ENCODE measurements at places on chromosomes 3 and 15.

DNA sequence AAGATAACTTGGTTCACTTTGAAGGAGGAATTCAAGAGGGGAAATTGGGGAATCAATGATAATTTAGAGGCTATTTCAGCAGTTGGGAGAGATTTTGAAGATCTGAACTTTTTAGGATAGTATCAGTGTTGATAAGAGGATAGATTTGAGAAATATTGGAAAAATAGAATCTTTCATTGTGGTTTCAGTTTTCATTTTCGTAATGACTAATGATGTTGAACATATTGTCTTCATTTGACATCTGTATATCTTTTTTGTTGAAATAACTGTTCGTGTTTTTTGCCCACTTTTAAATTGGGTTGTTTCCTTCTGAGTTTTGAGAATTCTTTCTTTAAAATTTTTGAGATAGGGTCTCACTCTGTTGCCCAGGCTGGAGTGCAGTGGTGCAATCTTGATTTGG, 21.1 kb downstream of the ECT2 start:
- DNase-seq, result no peak

DNA sequence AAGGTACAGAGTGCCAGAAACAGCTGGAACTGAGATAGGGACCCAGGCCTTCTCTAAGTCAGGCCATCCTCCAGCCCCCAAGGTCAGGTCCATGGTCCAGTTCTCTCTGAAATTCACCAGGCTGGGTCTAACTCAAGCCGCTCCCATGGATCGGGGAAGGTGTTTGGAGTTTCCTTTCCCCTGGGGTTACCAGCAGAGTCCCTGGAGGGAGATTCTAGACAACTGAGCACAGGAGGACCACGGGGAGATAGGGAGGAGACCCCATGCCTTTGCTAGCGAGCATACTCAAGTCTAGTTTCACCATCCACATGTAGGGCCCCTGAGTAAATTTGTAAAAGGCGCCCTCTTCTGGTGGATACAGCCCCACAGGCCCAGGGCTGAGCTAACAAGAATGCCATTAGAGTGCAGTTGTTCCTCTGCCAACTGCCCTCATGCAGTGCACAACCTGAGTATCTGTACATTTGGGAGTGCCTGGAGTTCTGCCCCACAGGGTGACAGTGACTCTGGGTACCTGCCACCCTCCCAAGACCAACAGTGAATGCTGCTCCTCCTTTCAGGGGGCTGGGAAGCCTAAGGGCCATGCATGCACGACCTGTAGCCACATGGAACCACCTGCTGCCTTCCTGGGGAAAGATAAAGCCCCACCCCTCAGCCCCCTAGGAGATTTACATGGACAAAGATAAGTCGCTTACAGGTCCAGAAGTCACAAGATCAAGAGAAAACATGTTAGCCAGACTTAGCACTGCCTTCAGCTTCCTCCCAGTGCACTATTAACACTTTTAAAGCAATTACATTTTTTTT, 89.0 kb downstream of the IQSEC1 start:
- peak; percentile 33 for DNase-seq

DNA sequence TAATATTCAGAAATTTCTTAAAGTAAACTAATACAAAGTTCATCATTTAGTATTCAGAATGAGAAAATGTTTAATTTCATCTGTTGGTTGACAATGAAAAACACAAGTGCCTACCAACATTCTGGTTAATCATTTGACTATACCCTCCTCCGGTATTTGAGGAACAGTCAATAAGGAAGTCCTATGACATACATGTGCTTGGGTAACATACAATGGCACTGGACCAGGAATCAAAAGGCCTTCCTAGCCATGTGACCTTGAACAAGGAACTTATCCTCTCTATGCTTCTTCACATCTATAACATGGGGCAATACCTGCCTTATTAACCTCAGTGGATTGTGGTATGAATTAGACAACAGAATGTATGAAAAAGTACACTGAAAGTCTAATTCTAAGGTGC, 65.8 kb downstream of the ZNF280D start:
- DNase-seq, result no peak

DNA sequence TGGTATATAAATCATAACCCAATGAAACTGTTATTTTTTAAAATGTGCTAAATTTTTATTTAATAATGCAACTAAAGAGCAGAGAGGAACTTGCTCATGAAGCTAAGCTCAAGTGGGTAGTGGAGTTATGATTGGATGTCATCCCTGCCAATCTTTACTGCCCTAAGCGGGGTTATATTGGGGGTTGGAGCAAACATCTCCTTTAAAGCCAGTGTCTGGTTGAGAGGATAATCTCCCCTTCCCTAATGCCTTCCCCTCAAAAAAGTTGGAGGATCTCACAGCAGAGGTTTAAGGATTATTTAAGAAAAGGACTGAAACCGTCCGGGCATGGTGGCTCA, 32.1 kb upstream of the CLASP2 start:
- no peak for DNase-seq

- DNase-seq, result no peak
Observed at GRCh38 chr15:87944050-87944449, 312.5 kb downstream of the NTRK3 start.

DNA sequence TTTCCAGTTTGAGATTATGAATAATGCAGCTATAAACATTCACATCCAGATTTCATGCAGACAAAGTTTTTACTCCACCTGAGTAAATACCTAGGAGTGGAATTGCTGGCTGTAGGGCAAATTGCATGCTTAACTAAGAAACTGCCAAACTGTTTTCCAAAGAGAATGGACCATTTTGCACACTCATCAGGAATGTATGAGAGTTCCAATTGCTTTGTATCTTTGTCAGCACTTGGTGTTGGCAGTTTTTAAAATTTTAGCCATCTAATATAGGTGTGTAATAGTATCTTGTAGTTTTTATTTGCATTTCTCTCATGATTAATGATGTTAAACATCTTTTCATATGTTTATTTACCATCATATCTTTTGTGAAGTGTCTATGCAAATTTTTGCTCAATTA, 40.6 kb upstream of the TRIM59 start:
- no peak for DNase-seq

DNA sequence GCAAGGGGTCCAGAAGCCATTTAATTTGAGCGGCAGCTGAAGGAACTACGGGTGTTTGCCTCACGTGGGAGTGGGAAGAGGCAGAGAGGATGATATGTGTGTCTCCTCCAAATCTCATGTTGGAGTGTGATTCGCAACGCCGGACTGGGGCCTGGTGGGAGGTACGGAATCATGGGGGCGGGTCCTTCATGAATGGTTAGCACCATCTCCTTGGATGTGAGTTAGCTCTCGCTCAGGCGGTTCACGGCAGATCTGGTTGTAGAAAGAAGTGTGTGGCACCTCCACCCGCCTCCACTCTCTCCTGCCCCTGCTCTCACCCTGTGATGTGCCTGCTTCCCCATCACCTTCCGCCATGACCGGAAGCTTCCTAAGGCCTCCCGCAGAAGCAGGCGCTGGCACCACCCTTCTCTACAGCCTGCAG, 25.4 kb downstream of the XXYLT1 start:
- DNase-seq, result no peak

- no peak for DNase-seq
Observed at GRCh38 chr15:60423537-60423936, 25.8 kb upstream of the ANXA2 start.

DNA sequence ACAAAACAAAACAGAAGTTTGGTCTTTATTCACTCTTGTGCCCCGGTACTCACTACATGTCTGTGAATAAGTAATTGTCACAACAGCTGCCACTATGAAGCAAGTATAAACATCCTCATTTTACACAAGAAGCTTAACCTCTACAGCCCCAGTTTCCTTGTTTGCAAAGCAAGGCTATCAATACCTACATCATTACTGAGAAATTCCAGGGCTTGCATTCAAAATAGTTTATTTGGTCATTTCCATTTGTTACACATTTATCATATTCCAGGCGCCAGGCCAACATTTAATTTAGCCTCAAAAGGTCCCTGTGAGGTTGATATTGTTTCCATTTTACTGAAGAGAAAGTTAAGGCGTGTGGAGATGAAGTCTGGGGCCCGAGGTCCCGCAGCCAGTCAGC, 161.4 kb upstream of the LRTM1 start:
- DNase-seq, result no peak

GRCh38 chr15:92365906-92366305, 27.8 kb upstream of the ST8SIA2 start:
- DNase-seq, result no peak

- DNase-seq, result no peak
Observed at GRCh38 chr3:51943451-51944391, 1.6 kb downstream of the PARP3 start.

GRCh38 chr15:71891026-71891425, 80.7 kb downstream of the NR2E3 start:
- DNase-seq, result no peak

- DNase-seq, result no peak
Observed at GRCh38 chr15:70632079-70632478, 131.3 kb downstream of the UACA start.

- DNase-seq, result no peak
Observed at GRCh38 chr3:64203969-64204908, 21.0 kb downstream of the PRICKLE2 start.

- no peak for DNase-seq
Observed at GRCh38 chr3:52431459-52432223, 13.3 kb downstream of the SEMA3G start.

DNA sequence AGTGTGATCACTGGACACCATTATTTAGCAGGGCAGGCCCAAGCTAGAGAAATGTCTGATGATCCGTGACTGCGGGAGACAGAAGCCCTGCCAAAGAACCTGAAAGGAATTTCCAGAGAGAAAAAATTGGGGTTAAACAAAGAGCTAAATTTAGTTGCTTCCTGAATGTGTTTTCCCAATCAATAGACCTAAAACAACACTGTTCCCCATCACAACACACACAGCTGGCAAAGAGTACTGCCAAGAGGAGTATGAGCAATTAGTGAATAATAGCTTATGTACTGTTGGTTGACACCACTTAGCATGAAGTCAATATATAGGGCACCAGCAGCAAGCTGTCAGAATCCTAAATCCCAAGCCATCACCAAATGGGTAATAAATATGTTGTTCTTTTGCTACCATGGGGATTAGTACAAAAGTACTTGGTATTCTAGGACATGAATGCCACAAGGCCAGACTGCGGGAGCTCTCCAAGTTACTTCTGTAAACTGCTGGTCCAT, 35.7 kb downstream of the CLK3 start:
- no peak for DNase-seq

DNA sequence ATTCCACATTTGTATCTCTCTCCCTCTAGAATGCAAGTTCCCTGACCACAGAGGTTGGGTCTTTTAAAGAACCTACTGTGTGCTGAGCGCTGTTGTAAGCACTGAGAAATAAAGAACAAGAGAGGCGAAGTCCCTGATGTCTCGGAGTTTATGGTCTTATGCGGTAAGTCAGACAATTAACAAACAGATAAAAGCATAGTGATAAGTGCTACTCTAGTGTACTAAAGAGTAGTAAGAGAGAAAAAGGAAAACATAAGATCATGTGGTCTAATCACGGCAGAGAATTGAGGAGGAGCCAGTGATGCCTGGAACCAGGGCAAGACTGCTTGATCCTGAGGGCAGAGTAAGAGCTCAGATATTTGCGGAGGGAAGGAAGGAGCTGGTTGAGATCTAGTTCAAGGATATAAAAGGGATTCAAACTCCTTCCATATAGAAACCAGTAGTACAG, 29.8 kb upstream of the TSC22D2 start:
- no peak for DNase-seq

GRCh38 chr15:83012636-83013035, 1.2 kb upstream of the C15orf40 start:
- no peak for DNase-seq

DNA sequence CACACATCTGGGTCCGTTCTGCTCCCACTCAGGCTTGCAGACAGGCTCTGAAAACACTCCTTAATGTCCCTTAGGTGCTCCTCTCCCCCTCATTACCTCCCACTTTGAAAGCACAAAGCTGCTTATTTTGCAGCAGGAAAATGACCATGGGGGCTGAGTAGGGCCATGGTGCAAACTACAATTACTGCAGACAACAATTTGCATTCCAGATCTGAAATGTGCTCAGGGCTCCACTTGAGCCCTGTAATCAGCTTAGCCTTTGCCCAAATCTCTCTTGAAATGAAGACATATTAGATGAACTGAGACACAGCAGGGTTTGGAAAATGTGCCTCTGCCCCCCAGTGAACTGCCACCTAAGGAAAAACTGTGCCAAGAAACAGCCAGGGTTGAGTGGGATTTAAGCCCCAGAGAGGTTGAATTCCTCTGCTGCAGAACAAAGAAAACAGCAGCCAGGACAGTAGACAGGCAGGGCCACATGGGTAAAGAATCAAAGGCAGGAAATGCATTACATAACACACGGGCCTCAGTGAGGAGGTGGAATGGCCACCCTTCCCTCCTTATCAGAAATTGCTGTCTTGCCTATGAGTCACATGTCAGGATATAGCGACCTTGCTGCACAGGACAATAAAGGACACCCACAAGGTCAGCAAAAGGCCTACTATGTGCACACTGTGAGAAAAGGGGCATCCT, 126.8 kb upstream of the ARHGEF3 start:
- no peak for DNase-seq

DNA sequence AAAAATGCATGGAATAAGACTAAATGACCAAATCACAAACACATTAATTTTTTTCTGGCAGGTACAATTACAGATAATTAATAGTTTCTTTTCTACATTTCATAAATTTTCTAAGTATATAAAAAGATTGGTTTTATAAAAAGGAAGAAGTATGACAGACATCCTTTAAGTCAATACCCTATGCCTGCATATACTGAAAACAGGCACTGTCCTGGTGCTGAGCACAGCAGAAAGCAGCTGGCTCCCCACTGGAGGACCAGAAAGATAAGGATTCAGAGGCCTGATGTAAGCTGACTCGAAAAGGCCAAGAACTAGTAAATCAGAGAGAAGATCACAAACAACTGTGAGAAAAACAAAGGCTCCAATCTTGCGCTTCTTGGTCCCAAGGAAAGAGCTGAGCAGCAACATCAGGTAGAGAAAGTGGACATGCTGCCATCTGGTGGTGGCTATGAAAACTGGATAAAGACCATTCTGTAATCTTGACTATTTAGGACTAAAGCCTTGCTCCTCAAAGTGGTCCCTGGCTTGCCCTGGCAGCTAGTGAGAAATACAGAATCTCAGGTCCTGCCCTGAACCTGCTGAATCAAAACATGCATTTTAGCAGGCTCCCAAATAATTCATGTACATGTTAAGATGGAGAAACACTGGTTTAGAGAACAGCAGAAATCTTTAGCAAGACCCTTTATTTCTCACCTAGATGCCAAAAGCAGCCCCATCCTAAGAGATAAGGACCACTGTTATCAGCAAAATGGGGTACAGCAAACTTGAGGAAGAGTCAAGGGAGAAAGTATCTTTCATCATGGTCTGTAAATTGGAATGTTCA, 76.0 kb downstream of the TRANK1 start:
- DNase-seq, result no peak

GRCh38 chr3:25273582-25274171, 154.4 kb upstream of the RARB start:
- no peak for DNase-seq

- no peak for DNase-seq
Observed at GRCh38 chr15:82832601-82833361, 23.4 kb downstream of the WHAMM start.

- DNase-seq, result no peak
Observed at GRCh38 chr15:61367953-61368352, 138.9 kb upstream of the RORA start.

DNA sequence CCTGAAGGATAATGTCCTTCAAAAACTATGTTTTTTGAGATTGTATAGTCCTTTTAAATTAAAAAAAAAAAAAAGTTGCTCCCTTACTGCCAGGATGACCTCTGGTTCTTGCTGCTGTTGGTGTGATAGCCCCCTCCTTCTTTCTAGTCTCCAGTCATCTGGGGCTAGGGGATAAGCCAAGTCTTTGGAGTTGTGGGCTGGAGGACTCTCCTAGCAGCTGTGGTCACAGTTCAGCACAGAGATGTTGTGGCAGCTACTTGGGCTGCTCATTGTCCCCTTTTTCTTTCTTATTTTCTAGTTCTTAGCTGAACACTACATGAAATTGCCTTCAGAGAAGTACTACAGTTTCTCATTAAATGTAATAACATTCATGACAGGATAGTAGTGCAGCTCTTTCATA, 39.2 kb upstream of the APH1B start:
- no peak for DNase-seq
